ENCODE measurements at places on chromosomes 4 and X. TPM values are rescaled to one million over a fixed set of nuclear protein-coding genes. Genes with fewer than 3 reads are reported as not detected.

DNA sequence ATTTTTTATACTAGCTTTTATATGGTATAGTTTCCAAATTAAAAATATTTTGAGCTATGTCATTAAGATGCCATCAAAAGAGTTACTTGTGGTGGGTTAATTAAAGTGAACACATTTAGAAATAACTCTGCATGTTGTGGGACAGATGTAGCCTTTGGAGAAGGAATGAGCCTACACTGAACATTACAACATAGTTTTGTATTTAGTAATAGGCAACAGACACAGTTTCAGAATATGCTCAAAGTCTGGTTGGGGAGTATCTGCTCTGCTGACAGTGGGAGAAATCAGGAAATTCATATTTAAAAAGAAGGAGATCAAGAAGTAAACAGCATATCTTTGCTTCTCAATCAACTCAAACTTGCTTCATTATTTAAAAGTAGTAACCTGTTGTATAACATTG is 23.7 kb downstream of the EMCN start:
- DNase-seq: no peak

- peak; percentile 44 for DNase-seq
Measured at GRCh38 chr4:15149839-15150592, 147.7 kb downstream of the CPEB2 start.

GRCh38 chr4:120238277-120238973 is 171.8 kb upstream of the MAD2L1 start:
- no peak for DNase-seq

DNA sequence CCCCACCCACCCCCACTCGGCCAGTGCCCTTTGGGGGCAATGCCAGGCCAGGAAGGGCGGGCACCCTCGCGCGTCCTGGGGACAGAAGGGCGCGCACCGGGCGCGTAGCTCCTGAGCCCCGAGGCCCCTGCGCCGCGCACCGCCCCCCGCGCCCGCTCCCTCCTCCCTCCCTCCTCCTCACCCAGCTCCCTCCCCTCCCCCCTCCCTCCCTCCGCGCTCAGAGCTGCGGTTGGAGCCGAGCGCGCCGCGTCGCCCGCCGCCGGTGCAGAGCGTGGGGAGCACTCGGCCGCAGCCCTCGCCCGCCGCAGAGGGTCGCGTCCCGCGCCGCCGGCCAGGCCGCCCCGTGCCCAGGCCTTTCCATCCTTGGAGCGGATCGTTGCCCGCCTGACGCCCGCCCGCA is at the start of gene ATP2B3:
Gene ATP2B3 (plus strand): TSS at position 220 of the 400 bp plus-strand sequence. CDS start 18,606 bp downstream, outside the sequence.
- no peak for DNase-seq

Gene ZNF630
- total RNA-seq: 6.4 TPM

All from mucosa of descending colon (tissue), 3 donors.